ENCODE measurements at places on chromosomes 3 and 15.

DNA sequence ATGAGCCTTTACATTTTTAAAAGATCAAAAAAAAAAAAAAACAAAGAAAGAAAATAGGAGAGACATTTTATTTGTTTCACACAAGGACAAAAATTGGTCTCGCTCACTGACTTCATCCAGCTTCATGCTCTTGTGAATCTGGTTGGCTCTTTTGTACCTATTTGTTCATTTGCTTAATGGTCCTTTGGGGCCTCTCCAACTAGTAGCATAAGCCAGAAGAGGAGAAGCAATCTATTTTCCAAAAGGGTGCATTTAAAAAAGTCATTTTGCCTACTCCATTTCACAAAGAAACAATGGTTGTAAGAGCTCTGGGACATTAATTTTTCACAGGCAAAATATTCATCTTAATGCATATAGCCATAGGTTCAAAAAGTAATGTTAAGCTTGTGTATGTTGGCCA is 168.3 kb upstream of the ADAMTS9 start:
- DNase-seq: no peak

DNA sequence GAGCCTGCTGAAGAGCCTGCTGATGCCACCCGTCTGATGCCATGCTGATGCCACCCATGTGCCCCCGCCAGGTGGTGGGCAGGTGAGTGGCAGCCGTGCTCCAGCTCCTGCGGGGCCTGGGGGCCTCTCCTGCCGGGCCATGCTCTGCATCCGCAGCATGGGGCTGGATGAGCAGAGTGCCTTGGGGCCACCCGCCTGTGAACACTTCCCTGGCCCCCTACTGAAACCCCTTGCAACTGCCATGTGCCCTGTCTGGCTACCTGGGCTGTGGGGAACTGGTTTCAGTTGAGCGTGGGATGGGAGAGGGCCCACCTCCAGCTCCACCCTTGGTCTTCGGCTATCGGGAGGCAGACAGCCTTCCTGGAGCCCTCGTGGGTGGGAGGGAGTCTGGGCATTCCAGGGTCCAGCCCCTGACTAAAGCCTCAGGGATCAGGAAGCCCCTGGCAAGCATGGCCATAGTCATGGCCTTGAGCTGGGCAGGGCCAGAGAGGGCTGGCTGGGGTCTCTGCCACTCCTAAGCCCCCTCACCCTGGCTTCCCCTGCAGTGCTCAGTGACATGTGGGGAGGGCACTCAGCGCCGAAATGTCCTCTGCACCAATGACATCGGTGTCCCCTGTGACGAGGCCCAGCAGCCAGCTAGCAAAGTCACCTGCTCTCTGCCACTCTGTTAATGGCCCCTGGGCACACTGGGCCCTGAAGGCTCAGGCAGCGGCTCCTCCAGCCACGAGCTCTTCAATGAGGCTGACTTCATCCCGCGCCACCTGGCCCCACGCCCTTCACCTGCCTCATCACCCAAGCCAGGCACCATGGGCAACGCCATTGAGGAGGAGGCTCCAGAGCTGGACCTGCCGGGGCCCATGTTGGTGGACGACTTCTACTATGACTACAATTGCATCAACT is 92.2 kb downstream of the TBC1D2B start:
- DNase-seq: no peak

DNA sequence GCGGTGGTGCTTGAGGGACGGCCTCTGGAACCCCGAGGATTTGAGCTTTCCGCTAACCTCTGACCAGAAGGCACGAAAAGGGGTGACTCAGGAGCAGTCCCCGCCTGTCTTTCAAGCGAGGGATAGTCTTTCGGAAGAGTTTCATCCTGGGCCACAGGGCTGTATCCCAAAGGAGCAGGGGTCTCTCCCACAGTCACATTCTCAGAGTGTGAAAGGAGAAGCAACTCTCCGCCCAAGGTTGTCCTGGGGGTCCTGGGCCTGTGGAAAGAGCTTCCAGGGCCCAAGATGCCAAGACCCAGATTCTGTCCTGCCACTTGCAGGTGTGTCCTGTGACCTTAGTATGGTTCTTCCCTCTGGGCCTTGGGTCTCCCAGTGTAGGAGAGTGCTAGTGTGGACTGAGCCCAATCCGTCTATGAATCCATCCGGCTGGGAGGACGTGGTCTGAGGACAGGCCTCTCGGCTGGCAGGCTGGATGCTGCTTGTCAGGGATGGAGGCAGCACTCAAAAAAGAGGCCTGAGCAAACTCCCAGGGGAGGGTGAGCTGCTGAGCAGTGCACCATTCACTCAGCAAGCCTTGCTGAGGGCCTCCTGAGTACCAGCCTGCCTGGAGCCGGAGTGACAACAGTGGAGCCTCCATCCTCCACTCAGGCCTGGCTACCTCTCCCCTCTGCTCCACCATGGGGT is 1.6 kb upstream of the DUSP7 start:
- DNase-seq: no peak

DNA sequence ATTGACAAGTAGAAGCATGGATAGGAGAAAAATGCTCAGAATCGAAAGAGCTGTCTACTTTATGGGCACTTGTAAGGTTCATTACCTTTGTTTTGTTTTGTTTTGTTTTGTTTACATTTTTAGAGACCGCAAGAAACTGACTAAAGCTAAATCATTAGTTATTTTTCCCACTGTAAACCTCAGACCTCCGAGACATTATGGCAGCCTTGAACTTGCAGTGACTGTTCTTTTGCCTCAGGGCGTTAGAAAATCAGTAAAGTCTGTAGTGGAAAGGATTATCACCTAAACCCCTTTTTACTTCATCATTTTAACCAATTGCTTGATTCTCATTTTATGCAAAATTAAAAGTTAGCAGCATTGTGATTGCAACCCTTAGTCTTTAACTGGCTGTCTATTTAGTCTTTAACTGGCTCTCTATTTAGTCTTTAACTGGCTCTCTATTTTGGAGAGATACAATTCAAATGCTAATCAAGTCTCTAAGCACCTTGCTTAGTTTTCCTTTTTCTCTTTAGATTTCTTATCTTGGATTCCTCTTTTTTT is 383.3 kb upstream of the ROBO2 start:
- DNase-seq: no peak

- no peak for DNase-seq
These were observed 9.6 kb downstream of the ZBTB11 start for GRCh38 chr3:101667331-101667730.

GRCh38 chr3:119662604-119663373 is 2.4 kb upstream of the POPDC2 start:
- DNase-seq: peak; percentile 73

- DNase-seq: no peak
These were observed 306.0 kb downstream of the WDR72 start for GRCh38 chr15:53453253-53454105.

DNA sequence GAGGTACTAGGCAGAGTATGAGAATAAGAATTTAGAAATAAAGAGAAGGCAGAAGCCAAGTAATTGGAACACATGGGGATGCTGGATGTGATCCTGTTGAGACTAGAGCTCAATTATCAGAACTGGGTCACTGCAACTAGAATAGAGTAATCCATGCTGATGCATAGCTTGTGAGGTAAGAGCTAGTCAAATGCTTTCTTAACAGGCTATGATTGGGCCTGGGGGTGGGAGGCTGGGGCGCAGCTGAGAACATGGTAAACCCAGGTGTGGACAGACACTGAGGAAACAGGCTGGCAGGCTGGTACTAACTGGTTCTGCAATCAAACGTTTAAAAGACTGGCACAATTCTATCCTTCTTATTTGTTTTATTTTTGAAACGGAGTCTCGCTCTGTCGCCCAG is 50.5 kb upstream of the LRRFIP2 start:
- DNase-seq: no peak

DNA sequence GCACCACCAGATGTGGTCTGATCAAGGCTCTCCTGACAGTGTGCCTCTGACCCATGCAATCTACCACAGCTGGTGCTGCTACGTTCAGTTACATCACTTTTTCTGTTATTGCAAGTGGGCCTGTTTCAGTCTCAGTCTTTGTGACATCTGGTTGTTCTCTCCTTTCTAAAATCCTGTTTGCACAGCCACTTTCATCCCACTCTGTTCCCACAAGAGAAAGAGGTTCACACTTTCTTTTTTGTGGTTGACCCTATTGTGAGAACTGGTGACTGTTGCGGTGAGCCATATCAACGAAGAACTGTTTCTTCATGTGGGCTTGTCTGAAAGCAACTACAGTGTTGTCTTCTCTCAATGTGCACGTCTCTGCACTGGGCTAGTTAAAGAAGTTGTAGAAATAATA is 342.8 kb upstream of the ARPP21 start:
- no peak for DNase-seq

DNA sequence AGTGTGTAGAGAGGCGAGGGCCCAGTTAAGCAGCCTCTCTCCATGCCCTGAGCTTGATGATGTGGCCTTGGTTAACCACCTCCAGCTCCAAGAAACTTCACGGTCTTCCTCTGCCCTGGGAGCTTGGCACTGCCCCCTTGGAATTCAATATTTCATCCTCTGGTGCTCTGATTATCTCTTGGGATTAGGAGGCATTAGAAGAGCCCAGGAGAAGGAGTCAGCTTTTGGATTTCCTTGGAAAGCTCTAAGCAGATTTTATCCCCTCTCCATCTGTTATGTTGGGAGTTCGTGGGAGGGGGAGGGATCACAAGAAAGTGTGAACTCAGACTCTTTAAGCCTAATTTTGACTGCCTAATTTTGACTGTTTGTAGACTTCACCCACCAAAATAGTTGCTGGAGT is 132.7 kb upstream of the AGBL1 start:
- DNase-seq: no peak

GRCh38 chr15:39786447-39787056 is 3.9 kb upstream of the FSIP1 start:
- DNase-seq: peak; percentile 72

GRCh38 chr15:67820122-67820991 is 5.0 kb upstream of the SKOR1 start:
- DNase-seq: no peak

DNA sequence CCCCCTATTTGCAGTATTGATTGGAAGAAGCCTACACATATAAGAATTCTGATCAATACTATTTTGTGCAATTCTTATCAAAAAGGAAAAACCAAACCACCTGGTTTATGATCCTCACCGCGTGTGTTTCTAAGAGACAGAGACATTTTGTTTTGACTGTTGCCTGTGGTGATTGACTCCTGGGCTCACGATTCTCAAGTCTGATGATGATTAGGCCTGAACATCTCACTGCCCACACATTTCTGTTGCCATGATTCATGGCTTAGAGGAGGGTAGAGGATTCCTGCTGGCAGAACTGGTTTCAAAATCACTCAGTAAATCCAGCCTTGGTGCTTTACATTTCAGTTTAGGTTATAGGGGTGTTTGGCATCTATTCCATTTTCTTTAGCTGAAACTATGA is 88.3 kb upstream of the UBE3A start:
- DNase-seq: peak; percentile 18

GRCh38 chr3:195019335-195019734 is 251.6 kb downstream of the XXYLT1 start:
- no peak for DNase-seq

DNA sequence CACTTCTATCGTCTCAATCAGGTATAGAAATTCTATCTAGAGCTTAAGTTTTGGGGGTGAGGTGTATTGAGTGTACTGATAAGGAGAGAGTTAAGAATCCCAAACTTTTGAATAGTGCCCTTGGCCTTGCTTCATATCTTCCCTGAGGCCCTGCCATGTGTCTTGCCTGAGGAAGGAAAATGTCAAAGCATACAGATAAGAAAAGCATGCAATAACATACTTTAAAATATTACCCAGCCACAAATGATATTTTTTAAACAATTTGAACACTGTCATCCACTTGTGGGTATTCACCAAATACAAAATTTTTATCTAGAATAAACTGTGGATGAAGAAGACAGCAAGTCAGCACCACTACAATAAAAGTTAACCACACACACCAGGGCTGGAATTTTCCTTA is 631.0 kb upstream of the ALCAM start:
- DNase-seq: no peak

DNA sequence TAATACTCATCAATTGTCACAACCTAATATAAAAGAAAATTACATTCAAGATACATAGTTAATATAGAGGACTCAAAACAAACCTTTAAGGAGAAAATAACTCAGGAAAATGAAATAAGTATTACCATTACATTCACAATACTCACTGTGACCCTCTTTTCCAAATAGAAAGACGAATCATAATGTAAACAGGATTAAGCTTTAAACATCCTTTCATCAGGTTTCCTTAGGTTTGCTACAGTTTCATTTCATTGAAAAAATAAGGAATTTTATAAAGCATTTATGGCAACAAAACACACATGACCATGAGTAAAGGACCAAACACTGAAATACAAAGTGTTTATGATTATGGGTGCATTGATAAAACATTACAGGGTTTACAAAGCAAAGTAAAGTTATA is 162.7 kb downstream of the ALCAM start:
- no peak for DNase-seq

DNA sequence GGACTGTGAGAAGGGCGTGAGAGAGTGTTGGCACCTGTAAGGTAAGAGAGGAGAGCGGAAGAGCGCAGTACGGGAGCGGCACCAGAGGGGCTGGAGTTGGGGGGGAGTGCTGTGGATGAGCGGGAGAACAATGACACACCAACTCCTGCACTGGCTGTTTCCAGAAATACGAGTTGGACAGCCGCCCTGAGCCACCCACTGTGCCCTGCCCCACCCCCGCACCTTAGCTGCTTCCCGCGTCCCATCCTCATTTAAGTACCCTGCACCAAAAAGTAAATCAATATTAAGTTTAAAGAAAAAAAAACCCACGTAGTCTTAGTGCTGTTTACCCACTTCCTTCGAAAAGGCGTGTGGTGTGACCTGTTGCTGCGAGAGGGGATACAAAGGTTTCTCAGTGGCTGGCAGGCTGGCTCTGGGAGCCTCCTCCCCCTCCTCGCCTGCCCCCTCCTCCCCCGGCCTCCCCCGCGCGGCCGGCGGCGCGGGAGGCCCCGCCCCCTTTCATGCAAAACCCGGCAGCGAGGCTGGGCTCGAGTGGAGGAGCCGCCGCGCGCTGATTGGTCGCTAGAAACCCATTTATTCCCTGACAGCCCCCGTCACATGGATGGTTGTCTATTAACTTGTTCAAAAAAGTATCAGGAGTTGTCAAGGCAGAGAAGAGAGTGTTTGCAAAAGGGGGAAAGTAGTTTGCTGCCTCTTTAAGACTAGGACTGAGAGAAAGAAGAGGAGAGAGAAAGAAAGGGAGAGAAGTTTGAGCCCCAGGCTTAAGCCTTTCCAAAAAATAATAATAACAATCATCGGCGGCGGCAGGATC is at the start of gene SOX2:
Gene SOX2 (plus strand): TSS at position 601 of the 811 bp plus-strand sequence. CDS start 436 bp downstream, outside the sequence.
- DNase-seq: peak; percentile 21

DNA sequence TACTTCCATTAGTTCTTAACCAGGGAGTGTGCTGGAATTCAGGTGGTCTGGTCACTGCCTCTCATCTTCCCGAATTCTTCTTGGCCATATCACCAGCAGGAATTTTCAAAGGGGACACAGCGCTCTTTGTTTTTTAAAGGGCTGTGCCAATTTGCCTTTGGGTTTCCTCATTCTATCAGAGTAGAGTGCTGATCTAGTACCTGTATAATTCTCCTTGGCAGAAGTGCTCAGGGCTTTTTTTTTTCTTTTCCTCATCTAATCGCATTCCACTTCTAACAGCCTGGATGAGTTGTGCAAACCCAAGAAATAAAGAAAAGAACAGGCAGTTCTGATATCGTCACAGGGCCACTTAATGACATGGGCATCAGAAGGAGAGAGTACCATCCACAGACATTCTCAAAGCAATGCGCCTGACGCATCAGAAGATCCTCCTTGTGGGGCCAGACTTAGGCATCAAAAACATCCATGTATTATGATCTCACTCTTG is 121.0 kb downstream of the ASB7 start:
- peak; percentile 22 for DNase-seq

Measured in fibroblast of mammary gland (primary cell).